ENCODE measurements at places on chromosomes 7 and 10.

- no peak for DNase-seq
Observed at GRCh38 chr10:24850727-24851296, 101.6 kb downstream of the PRTFDC1 start.

DNA sequence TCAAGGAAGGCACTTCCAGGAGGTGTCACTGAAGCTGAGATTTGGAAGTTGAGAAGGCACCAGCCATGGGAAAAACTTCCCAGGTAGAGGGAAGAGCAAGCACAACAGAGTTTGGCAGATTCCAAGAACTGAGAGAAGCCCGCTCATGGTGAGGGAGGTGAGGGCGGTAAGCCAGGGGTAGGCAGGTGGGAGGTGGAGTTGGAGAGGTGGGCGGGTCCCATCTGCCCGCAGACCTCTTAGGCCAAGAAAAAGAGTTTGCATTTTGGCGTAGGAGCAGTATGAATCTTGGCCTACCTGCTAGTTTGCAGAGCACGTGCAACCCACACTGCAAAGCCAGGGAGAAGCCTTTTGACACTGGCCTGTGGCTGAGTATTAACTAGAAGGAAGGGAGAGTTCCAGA lies 18.8 kb downstream of the FRMPD2 start:
- no peak for DNase-seq

- DNase-seq, result peak; percentile 96
Observed at GRCh38 chr7:74097937-74098614, 14.5 kb downstream of the LIMK1 start.

GRCh38 chr7:82810558-82811259 lies 352.0 kb downstream of the PCLO start:
- peak; percentile 81 for DNase-seq

DNA sequence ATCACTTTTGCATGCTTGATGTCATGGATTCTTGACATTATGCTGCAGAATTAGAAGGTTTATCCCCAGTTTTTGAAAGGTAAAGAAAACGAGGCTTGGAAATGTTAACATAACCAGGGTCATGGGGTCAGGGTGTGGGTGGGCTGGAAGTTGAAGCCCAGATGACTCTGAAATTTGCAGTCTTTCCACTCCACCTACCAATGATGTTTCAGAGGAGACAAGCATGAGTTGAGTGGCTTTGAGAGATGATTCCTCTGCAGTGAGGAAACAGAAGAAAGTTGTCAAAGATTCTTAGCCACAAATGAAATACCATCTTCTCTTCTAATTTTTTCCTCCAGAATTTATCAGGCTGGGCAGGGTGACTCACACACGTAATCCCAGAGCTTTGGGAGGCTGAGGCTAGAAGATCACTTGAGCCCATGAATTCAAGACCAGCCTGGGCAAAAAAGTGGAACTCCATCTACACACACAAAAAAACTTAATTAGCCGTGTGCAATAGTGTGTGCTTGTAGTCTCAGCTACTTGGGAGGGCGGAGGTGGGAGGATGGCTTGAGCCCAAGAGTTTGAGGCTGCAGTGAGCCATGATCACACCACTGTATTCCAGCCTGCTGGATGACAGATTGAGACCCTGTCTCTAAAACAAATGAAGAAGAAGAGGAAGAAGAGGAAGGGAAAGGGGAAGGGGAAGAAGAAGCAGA lies 239.1 kb upstream of the AUTS2 start:
- peak; percentile 33 for DNase-seq

GRCh38 chr10:91034042-91034441 lies 113.2 kb upstream of the ANKRD1 start:
- no peak for DNase-seq

Measured in astrocyte of the hippocampus (primary cell).